Suppressor macrophage (primary cell): ENCODE measurements at places on chromosomes 2 and 18.

- DNase-seq = peak; percentile 26
Observed at GRCh38 chr2:203567691-203568090, 32.6 kb upstream of the RAPH1 start.

GRCh38 chr2:226790431-226790830 is 9.2 kb downstream of the IRS1 start:
- no peak for DNase-seq

DNA sequence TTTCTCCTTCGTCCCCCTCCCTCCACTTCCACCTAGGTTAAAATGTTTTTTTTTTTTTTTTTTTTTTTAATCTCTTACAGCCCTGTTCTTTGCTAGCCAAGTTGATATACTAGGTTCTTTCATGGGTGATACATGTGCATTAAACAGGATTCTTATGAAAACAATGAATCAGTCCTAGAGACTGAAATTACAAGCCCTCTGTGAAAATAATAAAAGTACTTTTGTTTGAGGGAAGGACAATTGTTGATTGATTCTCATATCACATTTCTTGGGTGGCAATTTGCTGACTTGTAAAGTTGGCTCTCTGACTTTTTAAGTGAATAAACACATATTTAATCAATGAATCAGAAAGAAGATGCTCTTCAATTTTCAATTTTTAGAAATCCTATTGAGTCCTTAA is 639.9 kb downstream of the LRP1B start:
- no peak for DNase-seq

DNA sequence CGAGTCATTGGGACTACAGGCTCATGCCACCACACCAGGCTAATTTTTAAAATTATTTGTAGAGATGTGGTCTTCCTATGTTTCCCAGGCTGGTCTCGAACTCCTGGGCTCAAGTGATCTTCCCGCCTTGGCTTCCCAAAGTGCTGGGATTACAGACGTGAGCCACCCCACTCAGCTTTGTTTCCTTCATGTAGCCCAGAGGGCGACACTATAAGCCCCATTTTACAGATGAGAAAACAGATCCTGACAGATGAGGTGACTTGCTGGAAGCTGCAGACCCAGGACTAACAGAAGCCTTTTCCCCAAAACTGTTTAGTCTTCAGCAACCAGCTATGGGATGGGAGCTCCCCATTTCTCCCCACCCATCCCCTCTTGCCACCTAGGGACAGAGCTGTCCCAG is 7.2 kb upstream of the CTDSP1 start:
- DNase-seq = no peak

DNA sequence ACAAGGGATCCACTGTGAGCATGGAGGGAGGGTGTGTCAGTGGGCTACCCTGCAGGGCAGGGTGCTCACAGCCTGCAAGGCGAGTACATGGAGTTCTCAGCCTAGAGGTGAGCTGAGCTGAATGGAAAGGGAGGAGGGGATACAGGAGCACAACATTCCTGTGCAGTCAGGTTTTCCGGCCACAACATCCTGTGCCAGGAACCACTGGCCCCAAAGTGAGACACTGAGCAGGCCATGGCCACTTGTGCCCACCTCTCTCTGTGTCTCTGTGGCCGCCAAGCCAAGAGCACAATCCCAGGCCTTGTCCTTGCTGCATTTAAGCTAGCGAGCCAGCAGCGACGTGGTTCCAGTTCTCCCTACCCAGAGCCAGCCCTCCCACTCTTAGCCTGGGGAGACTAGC is 6.1 kb downstream of the DOK1 start:
- no peak for DNase-seq

GRCh38 chr2:205069928-205070327 is 524.7 kb downstream of the PARD3B start:
- no peak for DNase-seq

GRCh38 chr2:141611-142010 is 95.3 kb upstream of the FAM110C start:
- DNase-seq = no peak

DNA sequence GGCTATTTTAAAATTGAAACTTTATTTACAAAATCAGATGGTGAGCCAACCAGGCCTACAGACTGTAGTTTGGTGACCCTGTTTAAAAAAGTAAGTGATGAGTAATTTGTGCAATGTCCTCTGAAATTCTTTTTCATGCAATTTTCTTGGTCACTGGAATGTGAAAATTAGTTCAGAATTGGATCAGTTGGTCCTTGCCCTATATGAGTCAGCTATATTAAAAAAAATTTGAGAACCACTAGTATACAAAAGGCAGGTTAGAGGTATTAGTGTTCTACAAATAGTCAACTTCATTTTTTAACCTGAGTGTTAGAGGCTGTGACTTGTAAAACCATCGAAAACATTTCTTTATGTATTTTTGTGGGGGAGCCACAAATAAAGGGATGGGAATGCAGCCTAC is 91.1 kb upstream of the NXPH2 start:
- no peak for DNase-seq

GRCh38 chr2:176753752-176754474 is 458.7 kb upstream of the HNRNPA3 start:
- DNase-seq = peak; percentile 28

DNA sequence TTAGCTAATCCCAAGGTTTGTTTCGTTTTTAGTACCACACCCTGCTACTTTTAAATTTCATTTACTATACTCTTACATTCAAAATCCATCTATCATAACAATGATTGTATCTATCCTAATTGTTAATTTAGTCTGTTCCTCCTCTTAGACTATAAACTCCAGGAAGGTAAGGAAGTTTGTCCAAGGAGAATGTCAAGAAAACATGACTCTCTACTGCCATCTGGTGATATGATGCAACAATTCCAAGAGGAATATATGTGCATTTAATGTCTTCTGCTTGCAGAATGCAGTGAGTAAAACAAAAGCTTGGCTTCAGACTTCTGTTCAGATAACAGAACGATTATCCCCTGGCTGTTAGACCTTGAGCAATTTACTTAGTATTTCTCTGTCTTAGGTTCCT is 1267.1 kb downstream of the LRP1B start:
- DNase-seq = peak; percentile 4

GRCh38 chr2:66982766-66983165 is 414.4 kb upstream of the ETAA1 start:
- no peak for DNase-seq

- DNase-seq = no peak
Observed at GRCh38 chr2:195018462-195018861, 638.6 kb upstream of the SLC39A10 start.

DNA sequence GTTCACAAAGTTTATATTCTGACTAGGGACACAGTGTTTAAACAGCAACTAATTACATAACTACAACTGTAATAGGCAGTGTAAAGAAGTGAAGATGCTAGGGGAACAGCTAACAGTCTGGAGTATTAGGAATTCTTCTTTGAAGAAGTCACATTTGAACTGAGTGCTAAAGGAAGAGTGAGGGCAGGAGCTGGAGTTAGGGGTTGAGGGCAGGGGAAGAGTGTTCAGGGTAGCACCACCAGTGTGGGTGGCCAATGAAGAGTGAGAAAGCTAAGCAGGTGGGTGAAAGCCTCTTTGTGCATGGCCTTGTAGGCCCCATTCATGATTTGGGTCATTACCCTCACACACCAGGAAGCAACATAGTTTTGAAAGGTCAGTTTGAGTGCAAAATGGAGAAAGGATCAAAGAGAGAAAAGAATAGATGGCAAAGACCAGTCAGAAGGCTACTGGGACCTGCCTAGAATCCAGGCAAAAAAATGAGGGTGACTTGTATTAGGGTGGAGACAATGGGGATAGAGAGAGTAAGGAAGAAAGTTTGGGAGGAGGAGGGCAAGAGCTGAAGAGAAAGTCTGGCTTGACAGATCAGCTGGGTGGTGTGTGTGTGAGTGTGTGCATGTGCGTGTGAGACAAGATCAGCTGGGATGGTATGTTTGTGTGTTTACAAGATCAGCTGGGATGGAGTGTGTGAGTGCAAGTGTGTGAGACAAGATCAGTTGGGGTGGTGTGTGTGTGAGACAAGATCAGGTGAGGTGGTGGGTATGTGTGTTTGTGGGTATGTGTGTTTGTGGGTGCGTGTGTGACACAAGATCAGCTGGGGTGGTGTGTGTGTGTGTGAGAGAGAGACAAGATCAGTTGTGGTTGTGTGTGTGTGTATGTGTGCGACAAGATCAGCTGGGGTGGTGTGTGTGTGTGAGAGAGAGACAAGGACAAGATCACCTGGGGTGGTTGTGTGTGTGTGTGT is 43.6 kb upstream of the AGPS start:
- DNase-seq = no peak

DNA sequence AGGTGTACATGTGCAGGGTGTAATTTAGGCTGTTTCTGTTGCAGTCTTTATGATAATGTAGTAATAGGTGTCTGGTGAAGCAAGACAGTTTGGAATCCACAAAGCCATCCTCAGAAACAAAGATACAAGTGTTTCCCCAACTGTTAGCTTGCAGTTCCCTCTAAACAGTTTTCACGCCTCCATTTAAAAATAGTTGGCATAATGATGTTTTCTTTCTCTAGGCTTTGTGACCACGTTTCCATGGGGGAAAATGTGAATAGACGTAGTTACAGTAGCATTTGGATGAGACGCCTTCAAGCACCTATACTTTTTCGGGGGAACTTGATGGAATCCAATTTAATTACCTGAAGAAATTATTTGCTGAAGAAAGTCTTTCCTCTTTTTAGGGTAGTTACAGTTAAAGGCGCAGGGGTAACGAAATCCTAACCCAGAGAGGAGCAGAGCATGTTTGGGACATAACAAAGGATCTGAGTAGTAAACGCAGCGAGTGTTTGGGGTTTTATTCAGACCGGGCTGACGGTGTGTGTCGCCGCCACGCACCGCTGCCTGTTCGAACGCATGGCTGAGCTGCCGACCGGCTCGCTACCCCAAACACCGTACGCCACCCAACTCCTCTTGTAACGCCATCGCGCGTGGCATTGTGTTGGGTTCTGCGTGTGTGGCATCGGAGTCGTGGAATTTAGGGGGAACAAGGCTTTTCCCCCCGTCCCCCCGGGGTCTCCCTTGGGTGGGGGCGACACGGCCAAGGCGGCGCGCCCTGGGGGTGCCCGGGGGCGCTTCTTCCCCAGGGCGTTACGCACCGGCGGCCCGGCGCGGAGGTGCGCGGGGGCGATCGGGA is 681 bp upstream of the NRP2 start:
- peak; percentile 27 for DNase-seq

DNA sequence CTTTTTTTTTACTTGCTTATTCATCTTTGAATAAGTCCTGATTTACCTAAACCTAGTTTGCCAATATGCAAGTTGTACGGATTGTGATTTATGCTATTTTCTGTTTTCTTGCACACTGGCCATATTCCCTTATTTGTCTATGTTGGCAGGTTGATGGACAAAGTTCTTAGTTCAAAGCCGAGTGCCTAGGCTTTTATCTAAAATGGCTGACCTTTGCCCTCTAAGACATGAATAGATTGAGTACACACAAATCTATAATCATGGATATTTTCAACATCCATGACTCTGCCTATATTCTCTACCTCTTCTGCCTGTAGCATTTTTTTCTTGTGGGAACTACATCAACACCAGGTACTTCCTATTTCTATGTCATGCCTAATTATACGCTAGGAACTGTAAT is 171.7 kb downstream of the TMEFF2 start:
- DNase-seq = no peak

DNA sequence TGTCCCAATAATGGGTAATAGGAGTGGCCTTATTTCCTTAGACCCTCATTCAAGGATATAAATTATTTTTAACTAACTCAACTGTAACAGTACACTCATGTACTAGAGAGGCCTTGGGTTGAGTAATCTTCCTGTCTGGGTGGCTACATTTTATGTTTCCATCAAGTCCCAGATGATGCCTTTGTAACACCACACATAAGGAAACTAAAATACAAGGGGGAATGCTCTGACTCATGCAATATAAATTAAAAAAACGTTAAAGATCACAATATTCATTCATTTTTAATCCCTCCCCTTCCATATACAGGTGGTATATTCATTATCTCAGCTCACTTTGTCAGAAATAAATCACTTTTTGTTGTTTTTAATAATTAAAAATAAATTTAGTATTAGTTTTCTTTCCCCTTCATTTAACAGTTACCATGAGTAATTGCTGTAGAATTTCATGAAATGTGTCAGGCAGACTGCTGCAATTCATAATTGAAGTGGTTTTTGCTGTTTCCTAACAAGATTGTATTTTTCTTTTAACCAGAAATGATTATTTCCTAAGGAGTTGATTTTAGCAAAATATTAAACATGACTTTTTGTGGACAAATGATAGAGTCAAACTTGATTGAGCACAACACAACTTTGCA is 1403.6 kb downstream of the SUCLG1 start:
- no peak for DNase-seq

- no peak for DNase-seq
Observed at GRCh38 chr2:28681606-28682005, 70.0 kb upstream of the PPP1CB start.

- DNase-seq = peak; percentile 83
Observed at GRCh38 chr2:151999053-151999452, 99.8 kb downstream of the CACNB4 start.

DNA sequence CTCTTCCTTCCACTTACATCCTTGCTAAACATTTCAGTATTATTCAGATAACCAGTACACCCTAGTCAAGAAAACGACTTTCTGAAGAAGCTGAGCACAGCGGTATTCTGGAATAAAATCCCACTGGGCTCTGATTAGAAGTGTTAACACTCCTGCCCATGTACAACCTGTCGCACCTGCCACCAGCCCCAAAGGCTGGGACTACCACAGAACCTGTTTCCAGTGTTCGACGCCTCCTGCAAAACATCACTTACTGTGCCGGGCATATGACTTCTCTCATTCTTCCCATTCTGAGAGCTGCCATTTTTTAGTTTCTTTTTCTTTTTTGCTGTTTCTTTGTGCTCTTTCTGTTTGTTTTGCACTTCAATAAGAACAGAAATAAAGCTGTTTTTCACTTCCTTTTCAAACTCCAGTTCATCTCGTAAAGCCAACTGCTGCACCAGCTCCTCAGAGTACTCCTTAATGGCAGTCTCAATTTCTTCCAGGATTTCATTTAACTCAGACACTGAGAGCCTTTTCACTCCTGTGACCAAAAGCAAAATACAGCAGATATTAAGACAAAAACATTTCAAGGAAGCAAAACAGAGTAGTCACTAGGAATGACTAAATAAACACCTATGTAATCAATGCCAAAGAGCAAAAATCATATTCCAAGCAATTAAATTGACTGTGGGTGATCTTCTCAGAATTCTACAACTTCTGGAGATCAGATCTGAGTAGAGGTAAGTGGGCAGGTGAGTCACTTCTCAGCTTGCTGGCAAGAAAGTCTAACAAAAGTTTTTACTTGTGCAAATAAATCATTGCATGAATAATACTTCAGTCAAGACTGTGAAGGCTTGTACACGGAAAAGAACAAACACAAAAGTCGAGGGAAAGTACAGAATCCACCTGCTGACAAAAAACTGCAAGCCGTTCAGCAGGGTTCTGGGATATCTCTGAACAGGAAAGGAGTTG is 19.3 kb downstream of the FEZ2 start:
- DNase-seq = no peak

DNA sequence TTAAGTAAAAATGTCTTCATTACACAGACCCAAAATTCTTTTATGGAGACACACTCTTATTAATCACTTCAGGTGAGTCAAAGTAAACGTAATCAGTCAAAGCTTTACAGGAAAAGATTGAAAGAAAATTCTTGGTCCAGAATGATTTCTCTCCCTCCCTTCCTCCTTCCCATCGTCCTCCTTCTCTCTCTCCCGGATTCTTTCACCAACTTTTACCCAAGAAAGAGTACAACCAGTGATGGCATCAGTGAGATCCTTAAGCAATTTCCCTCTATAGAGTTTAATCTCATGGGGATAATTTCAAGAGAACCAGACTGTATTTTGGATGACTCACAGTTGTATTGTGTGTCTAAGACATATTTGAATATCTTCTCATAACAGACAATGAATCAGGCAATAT is 258.1 kb downstream of the ALK start:
- no peak for DNase-seq
